ENCODE measurements at places on chromosomes 4 and X.
A peak's percentile ranks its signal among the peaks of the same experiment; 100 is the strongest.

- no peak for DNase-seq
These were observed 125.4 kb downstream of the ATP8A1 start for GRCh38 chr4:42531341-42532030.

- peak; percentile 46 for DNase-seq
These were observed 30.7 kb upstream of the AREG start for GRCh38 chr4:74414149-74414809.

- DNase-seq, result peak; percentile 81
These were observed 17.5 kb upstream of the TBC1D1 start for GRCh38 chr4:37873386-37873785.

DNA sequence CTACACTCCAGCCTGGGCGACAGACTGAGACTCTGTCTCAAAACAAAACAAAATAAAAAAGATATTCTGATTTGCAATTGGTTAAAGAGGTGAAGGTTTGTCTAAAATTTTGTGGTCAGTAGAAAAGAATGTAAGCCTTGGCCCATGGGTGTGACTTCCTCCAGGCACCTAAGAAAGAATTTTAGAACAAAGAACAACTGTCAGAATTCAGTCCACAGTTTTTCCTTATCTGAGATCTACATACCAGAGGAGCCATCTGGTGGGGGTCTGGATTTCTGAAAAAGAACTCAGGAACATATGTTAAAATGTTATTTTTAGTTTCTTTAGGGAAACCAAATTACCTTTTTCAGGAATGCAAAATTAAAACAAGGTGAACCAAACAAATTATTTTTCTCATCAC is 434.1 kb downstream of the ANKRD50 start:
- no peak for DNase-seq

- no peak for DNase-seq
These were observed 345.1 kb downstream of the ARHGAP10 start for GRCh38 chr4:148076964-148077363.

DNA sequence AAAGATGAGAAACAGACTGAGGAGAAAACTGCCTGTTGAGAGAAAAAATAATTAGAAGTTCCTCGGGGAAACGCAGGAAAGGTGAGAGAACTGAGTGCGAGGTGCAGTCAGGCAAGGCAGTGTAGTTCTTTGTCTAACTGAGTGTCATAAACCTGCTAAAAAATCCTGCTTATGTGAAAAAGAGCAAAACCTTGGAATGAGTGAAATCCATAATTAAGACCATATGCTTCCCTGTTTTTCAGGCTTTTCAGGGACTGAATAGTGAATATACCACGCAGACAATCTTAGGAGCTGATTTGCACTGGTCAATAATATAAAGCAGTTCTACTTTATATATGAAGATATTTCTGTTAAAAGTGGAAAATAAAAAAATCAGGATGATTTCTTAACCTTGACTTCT is 104.9 kb downstream of the RASGEF1B start:
- no peak for DNase-seq

DNA sequence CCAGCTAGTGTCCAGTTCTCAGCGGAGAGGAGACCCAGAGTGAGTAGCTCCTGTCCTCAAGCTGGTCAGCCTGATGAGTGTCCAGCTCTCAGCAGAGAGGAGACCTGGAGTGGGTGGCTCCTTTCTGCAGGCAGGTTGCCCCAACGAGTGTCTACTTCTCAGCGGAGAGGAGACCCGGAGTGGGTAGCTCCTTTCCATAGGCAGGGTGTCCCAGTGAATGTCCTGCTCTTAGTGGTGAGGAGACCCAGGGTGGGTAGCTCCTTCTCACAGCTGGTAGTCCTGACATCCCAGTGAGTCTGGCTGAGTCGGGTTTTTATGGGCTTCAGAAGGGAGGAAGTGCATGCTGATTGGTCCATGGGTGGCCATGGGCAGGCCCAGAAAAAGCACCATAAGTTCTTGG is 55.7 kb upstream of the NUDT6 start:
- DNase-seq, result no peak

- DNase-seq, result no peak
These were observed 8.5 kb downstream of the ANXA5 start for GRCh38 chr4:121688261-121688660.

- no peak for DNase-seq
These were observed 37.9 kb upstream of the PGK1 start for GRCh38 chrX:78066110-78066509.

- no peak for DNase-seq
These were observed 9.6 kb downstream of the ADGRG4 start for GRCh38 chrX:136310411-136310810.

- no peak for DNase-seq
These were observed 52.7 kb upstream of the BCOR start for GRCh38 chrX:40150503-40150902.

DNA sequence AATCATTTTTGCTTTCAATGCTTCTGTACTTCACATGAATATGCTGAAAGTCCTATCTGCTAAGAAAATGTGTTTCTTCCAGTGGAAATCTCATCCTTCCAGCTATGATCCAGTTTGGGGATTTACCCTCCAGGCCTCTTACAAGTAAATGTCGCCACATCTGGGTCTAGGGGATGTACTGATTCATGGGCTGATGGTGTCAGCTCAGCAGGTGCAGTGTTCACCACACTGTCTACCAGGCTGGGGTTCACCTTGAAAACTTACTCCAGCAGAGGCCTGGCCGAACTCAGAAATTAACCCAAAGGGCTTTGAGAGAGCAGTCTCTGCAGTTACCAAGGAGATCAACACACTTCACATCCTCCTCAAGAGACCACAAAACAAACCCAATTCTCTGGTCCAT is 154.3 kb downstream of the TSPAN5 start:
- no peak for DNase-seq

GRCh38 chr4:42268824-42269223 is 116.4 kb upstream of the BEND4 start:
- DNase-seq, result no peak

- no peak for DNase-seq
These were observed 53.8 kb downstream of the ARHGAP6 start for GRCh38 chrX:11611965-11612364.

- no peak for DNase-seq
These were observed 312.9 kb downstream of the PDHA2 start for GRCh38 chr4:96152824-96153223.

DNA sequence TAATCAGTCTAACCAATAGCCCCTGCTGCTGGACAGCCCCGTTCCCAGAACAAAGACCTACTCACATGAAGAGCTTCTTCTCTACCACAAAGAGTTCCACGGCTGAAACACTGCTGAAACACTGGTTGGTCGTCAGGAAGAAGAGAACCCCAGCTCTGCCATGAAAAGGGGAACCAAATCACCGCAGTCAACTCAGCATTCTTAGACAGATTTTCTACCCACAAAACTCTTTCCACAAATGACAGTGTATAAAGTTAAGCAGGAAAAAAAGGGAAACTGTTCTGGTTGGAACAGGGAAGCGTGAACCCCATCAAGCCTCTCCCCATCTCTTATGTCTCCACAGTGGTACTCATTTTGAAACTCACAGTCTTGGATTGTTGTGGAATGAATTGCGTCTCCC is 57.3 kb downstream of the ABCG2 start:
- DNase-seq, result no peak

DNA sequence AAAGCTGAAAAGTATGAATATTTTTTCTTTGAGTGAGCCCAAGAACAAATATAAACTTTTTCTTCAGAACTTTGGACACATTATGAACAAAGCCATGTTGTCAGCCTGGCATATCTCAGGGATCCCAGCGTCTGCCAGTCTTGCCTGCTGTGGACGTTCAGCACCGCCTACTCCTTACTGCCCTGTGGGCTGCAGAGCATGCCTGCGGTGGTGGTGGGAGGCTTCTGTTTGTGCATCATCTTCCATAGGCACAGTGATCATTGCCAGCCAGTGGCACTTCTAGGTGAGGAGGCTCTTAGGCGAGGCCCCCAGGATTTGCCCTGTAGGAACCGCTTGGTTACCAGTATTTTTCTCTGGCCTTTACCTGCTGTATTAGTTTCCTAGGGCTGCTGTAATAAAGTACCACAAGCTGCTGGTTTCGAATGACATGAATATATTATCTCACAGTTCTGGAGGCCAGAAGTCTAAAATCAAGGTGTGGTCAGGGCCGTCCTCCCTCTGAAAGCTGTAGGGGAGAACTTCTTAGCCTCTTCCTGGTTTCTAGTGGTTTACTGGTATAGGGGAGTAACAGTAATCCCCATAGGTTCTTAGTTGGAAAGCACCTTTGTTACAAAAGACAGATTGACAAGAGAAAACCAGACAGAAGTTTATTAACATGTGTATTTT is 15.4 kb downstream of the ANXA3 start:
- DNase-seq, result no peak

- DNase-seq, result no peak
These were observed 375.6 kb downstream of the PDGFC start for GRCh38 chr4:156596026-156596425.

- DNase-seq, result no peak
These were observed 841 bp upstream of the FRMPD3 start for GRCh38 chrX:107448625-107448997.

- DNase-seq, result no peak
These were observed 26.3 kb downstream of the RTL5 start for GRCh38 chrX:72105436-72105835.

DNA sequence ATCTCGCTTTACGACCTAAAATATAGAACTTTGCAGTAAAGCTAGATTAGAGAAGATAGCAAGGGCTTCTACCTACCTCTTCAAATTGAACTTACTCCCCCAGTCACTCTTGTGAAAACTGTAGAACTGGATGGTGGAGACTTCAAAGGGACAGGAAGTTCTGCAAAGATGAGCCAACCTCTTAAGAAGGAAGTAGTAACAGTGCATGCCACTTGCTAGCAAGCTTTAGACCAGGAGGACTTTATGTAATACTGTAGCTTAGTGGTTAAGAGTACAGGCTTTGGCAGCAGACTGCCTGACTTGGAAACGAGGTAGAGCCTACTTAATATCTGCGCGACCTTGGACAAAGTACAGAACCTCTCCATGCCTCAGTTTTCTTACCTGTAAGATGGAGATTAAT is 27.5 kb upstream of the VBP1 start:
- DNase-seq, result no peak

DNA sequence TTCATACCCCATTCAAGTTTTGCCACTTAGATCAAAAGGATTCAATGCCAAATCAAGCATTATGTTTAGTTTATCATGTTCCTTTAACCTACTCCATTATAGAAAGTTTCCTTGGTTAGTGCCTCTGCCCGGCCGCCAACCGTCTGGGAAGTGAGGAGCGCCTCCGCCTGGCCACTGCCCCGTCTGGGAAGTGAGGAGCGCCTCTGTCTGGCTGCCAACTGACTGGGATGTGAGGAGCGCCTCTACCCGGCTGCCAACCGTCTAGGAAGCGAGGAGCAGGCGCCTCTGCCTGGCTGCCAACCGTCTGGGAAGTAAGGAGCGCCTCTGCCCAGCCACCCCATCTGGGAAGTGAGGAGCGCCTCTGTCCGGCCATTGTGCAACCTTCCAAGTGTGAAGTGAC is 36.3 kb upstream of the PDGFRA start:
- DNase-seq, result no peak

DNA sequence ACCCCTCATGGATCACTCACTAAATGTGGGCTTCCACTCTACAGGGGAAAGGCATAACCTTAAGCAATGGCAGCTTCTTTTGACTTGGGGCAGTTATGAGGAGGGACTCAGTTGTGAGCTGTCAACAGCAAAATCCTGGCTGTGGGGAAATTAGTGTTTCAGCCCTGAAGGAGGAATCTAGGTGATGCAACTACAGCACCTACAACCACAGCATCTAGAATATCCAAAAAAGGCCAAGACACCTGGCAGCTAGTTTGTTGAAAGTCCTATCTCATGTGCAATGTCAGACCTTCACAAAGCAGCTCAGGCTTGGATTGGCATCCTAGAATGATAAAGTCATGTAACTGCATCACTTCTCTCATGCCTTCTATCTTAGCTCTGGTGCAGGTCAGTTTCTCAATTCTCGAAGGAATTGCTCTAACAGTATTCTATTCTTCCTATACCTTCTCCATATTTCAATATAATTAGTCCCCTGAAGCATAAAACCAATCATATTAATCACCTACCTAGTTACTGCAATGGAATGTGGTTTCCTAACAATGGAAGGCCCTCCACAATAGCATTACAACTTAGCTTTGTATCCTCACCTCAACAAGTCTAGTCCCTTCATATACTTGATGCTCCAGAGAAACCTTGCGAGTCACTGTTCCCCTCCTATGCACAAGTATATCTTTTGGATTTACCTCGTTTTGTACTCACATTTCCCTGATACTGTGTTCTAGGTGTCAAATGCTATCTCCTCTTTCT is 5.5 kb upstream of the ANTXR2 start:
- DNase-seq, result no peak

DNA sequence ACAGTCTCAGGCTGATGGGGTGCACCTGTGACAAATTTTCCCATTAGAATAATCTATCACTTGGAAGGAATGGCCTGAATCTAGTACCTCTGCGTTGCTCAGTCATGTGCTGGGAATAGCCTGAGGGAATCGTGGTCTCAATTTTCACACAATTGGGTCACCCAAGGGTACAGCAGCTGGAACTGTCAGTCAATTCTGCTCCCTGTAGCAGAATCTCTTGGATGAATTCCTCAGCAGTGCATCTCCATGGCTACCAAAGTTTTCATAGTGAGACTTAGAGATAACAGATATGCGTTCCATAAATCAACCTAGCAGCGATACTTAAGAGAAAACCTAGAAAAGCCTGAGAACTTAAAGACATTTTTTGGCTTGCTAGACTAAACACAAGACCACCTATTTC is 288.7 kb upstream of the CTSO start:
- DNase-seq, result no peak

- no peak for DNase-seq
These were observed 67.6 kb upstream of the TLL1 start for GRCh38 chr4:165805406-165805805.

DNA sequence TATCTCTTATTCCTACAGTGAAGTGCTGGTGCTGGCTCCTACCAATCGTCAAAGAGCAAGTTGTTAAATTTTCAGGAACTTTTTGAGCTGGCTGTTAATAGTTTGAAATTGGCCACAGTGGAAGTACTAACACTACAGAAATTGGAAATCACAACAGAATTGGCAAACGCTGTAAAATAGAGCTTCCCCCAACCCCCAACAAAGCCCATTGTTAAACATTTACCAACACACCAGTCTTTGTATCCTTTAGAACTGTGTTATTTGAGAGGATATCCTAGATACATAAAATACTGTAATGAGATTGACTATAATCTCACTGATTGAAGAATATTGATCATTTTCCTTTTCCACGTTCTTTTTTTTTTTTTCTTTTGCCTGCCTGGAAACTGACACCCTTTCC is 37.4 kb downstream of the FAM241A start:
- DNase-seq, result no peak

DNA sequence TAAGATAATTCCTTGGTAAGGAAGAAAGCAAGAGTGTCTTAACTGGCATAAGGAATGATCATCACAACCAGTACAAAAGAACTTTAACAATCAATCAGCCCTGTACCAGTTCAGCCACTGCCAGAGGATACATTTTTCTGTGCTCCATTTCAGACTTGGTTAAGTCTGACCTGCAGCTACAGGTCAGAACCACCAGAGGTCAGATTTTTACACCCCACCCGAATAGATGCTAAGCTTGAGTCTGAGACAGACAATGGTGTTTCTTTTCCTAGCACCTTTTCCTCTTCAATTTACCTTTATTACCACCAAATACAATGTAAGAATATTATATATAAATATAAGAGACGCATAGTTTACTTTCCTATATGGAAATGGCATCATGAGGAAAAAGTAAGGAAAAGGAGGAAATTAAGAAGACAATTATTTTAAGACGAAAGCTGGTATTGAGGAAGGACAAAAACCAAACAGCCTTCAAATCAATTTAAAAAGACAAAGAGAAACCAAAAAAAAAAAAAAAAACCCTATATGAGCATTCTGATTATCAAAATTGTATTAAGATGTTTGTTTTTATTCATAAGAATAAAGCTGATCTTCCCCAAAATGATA is 215.3 kb upstream of the TTC29 start:
- peak; percentile 56 for DNase-seq

GRCh38 chrX:40003428-40004245 is 94.1 kb downstream of the BCOR start:
- no peak for DNase-seq
